NCI-H510A (cell line): ENCODE measurements at places on chromosomes 1 and 21.

- no peak for DNase-seq
Observed at GRCh38 chr1:22369294-22370189, 82.1 kb upstream of the ZBTB40 start.

DNA sequence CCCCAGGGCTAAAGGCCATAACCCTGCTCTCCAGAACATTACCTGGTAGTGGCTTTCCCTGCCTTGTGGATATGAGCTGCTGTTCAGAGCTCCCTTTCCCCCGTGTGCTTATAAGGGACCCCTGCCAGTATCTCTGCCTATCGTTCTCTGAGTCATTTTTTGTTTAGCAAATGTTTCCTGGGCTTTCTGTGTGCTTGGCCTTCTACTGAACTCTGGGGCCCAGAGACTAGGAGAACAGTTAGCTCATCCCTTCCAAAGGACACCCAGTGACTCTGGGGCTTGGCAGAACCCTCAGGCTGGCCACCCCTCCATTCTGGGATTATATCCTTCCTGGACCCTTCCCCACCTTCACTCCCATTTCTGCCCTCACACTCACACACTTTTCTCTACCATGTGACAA is 80.8 kb upstream of the POU3F1 start:
- no peak for DNase-seq

- DNase-seq: peak; percentile 21
Observed at GRCh38 chr1:233394860-233395717, 67.6 kb downstream of the MAP3K21 start.

DNA sequence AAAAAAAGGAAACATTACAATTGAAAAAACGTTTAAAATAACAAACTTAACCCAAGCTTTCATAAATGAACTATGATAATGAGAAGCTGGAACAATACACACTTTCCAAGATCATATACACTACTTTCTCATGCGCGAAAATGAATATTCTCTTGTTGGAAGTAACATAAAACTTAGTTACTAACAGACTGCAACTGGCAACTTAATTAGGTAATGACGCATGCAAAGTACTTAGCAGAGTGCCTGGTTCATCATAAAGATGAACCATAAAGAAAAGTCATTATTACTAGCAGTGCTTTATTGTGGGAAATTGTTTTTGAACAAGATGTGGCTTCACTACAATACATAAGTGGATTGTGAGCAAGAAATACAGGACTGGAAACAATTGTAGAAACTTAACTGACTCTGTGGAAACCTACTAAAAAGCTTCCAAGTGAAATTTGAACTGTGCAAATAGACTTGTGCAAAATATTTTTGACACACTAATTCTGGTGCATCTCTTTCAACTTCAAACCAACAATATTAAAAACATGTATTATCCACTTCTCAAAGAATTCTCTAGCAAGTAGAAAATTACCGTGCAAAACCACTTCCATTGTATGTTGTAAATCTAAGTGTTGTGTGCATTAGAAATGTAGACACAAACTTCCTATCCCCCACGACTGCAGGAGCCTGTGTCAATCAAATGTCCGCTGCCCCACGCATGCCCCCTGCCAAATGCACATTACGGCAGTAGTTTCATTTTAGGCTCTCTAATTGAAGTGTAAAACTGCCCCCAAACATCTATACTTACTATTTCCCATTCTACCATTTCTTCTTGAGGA is 2.0 kb downstream of the ARHGAP29 start:
- no peak for DNase-seq

- DNase-seq: no peak
Observed at GRCh38 chr21:15224346-15225086, 159.7 kb upstream of the NRIP1 start.

- DNase-seq: no peak
Observed at GRCh38 chr1:207848234-207848633, 62.7 kb downstream of the CD34 start.

- no peak for DNase-seq
Observed at GRCh38 chr1:176878750-176879536, 285.6 kb downstream of the ASTN1 start.

DNA sequence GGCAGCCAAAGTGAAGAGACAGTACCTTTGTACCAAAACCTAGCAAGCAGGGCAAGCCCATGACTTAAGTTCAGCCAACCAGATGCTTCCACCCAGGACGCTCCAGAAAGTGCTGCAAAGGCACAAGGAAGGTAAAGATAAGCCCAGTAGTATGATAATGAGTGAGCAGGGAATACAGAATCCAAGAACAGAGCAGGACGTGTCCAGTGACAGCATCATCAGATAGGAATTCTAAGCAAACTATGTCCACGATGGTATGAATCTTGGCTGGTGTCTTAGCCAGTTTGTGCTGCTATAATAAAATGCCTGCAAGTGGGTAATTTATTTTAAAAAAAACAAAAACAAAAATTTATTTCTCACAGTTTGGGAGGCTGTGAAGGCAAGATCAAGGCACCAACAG is 13.6 kb downstream of the GJA4 start:
- DNase-seq: no peak

DNA sequence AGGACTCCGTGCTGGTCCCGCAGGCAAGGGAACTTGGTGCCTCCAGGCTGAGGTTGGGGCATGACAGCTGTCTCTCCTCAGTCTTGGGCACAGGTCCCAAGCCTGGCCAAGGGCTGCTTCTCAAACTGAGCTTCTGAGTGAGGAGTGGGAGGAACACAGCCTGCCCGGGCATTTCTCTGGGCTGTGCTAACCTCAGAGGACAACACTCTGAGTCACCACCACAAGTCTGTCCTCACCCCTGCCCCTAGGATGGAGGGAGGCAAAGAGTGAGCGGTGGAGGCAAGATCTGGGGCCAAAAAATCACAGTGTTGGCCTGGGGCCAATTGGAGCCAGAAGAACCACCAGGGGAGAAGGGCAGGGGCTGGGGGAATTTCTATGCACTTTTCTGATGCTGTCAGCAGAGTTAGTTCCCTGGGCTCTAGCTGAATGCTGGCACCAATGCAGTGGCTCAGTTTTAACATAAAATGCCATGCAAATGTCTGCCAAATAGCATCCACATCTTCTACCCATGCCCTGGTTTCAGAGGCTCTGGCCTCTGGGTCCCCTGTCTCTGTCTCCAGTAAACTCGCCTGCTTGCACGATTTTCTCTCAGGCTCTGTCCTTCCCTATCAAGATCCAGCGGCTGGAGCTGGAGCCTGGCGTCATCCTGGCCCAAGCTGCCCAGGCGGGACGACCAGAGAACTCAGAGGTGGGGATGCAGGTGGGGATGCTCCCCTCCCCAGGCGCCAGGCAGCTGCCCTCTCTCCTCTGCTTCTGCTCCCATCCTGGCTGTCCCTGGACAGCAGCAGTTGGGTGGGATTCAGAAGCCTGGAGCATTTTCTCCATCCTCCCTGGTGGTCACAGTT is 11.0 kb upstream of the CDK18 start:
- no peak for DNase-seq

- no peak for DNase-seq
Observed at GRCh38 chr1:81760477-81761097, 40.1 kb upstream of the ADGRL2 start.

DNA sequence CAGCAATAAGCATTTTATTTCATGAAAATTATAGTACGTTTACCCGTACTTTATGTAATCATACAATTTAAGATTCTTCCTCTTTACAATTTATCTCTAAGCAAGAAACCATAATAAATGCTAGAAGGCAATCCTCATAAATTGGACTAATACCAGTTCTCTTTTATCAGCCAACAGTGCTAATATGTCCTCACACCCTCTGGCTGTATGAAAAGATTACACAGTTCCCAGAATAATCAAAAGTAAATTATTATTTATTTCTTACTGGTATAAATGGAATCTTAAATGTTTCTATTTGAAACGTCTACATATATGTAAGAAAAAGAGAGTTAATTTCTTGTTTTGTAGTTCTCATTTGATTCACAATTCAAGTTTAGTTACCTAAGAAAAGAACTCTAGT is 3.1 kb upstream of the CDKN2C start:
- DNase-seq: no peak

DNA sequence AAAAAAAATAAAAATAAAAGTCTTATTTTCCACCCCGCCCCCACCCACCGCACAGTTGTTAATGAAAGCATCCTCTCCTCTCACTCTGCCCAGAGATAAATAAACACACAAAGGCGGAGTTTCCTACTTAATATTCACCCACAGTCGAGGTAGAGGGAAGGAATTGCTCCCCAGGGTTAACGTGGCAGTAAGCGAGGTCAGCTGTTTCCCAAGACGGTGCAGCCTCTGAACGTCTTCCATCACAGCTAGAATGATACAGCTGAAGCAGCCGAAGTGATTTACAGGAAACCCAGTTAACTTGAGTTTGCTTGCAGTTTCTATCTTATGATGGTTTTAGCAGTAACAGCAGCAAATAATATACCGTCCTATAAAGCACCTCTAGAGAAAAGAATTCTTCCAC is 283.9 kb downstream of the PBX1 start:
- DNase-seq: no peak

GRCh38 chr1:109111386-109112055 is 2.4 kb upstream of the ELAPOR1 start:
- DNase-seq: no peak

DNA sequence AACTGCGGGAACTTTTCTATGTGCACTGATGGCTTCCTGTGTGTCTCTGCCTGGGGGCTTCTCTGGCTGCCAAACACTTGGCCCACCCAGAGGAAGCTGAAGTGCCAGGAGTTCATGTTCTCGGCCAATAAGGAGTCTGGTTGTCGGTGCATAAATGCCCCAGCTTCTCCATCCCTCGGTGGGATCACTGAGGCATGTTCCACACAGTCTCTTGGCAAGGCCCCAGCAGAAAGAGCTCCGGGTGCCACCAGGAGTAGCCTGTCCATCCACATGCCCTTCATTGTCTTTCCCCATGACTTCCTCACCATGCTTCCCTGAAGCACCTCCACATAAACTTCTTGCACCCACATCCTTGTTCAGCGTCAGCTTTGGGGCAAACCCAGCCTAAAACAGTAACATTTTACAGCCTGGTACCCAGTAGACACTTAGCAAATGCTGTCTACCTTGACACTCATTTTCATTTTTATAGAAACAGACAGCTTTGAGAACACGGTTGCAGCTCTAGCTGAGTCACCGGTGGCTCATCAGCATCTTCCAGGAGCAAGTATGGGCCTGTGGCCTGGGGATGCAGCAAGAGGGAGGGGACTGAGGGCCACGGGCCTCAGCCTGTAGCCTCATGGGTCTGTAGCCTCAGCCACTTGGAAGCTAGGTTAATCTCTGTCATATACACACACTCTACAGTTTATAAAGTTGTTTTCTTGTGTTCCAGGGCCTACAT is 14.8 kb upstream of the CDCP2 start:
- DNase-seq: no peak

DNA sequence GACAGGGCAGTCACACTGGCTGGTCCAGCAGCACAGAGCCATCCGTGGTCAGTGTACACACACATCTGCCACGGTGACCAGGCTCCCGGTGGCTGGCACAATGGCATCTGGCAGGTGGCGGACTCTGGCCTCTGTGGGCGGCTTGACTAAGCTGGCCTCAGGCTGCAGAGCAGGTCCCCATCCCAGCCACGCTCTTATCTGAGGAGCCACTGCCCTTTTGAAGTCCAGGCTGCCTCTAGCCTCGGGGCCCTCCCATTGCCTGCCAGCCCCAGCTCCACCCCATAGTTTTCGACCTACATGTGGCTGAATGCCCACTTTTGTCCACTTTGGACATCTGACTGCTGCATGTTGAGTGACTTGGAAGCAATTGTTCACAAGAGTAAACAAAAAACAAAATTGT is 29.9 kb upstream of the EDN2 start:
- no peak for DNase-seq

GRCh38 chr1:93164816-93165215 is 15.4 kb downstream of the TMED5 start:
- DNase-seq: no peak

GRCh38 chr1:10687782-10688408 is 108.6 kb downstream of the CASZ1 start:
- no peak for DNase-seq

- DNase-seq: no peak
Observed at GRCh38 chr1:155321639-155322503, 1.2 kb downstream of the RUSC1 start.

GRCh38 chr1:199265319-199265718 is 626.5 kb downstream of the PTPRC start:
- DNase-seq: no peak

GRCh38 chr1:9009438-9010370 is 16.5 kb downstream of the SLC2A7 start:
- peak; percentile 81 for DNase-seq

- peak; percentile 30 for DNase-seq
Observed at GRCh38 chr1:99264201-99265021, at the start of gene PLPPR4. Gene PLPPR4, plus strand, starts transcription at chr1:99264492. Its CDS starts 102 bp downstream, at chr1:99264594.

- DNase-seq: no peak
Observed at GRCh38 chr1:56617141-56617540, 28.0 kb upstream of the PRKAA2 start.

- DNase-seq: no peak
Observed at GRCh38 chr1:20931930-20932436, 144.9 kb upstream of the HP1BP3 start.

DNA sequence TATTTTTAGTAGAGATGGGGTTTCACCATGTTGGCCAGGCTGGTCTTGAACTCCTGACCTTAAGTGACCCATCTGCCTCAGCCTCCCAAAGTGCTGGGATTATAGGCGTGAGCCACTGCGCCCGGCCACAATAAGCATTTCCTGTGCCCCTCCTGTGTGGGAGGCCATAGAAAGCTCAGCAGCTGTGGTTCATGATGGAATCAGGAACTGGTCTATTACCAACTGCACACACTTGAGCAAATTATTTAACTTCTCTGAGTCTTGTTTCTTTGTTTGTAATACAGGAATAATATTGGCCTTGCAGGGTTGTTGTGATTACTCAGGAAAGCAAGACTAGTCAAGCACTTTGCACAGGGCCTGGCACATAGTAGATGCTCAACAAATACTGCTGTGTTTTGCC is 15.0 kb downstream of the RHBG start:
- no peak for DNase-seq

- DNase-seq: no peak
Observed at GRCh38 chr1:204530932-204531331, 14.7 kb downstream of the MDM4 start.

DNA sequence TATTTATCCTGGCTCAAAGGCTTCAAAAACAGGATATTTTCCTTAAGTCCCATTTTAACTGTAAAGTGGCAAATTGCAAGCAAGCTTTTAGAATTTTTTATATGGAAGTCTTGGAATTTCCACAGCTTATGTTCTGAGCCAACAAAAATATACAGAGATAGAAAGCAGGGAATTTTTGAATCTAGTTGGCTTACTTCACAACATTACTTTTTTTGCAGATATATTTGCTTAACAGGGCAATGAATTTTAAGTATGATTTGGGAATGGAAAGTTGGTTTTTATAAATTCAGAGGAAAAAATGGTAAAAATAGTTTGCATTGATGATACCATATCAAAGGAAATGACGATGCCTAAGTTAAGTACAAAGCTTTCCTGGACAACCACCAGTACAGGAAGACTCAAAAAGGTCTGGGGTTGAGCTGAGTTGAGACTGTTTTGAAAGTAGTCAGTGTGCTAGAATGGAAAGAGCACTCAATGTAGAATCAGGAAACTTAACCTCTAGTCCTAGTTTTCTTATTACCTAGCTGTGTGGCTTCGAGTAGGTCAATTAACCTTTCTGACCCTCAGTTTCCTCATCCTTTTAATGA is 11.0 kb upstream of the VCAM1 start:
- DNase-seq: no peak

- no peak for DNase-seq
Observed at GRCh38 chr21:31360717-31361116, 16.7 kb upstream of the TIAM1 start.

GRCh38 chr1:48701445-48701844 is 75.2 kb downstream of the BEND5 start:
- DNase-seq: no peak

- no peak for DNase-seq
Observed at GRCh38 chr1:202031796-202032195, 21.4 kb downstream of the ELF3 start.
